Neural cell (in vitro differentiated cells): ENCODE measurements at places on chromosomes 6 and 20. TPM values are rescaled to one million over a fixed set of nuclear protein-coding genes. Genes with fewer than 3 reads are reported as not detected.

CPNE5 gene
- 8.7 and 9.5 TPM in 2 replicates for polyA plus RNA-seq

FAM184A gene
- 41.9 and 47.5 TPM in 2 replicates for polyA plus RNA-seq

CLDN20 gene
- 1.2 TPM in 1 of 2 replicates, not detected in the other for polyA plus RNA-seq

SEC23B gene
- polyA plus RNA-seq = 77.8 and 83.5 TPM in 2 replicates

EMILIN3 gene
- 0.30 and 0.86 TPM in 2 replicates for polyA plus RNA-seq
